ENCODE measurements at places on chromosomes 12 and 14.

DNA sequence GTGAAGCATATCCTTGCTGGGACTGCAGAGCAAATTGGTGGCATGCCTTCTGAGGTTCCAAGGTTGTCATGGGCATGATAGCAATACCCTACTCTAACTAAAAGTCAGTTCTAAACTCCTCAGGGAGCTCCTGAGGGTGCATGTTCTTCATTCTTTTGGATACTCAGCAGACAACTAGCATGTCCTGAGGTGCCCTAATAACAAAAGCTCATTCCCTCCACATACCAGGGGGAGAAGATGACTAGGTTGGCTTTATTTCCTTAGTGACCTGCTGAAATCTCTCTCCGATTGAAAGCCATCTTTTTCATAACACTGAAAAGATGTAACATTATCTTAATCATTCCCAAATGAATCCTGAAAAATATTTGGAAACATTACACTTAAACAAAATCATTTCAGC lies 188.7 kb upstream of the IGF1 start:
- no peak for DNase-seq

DNA sequence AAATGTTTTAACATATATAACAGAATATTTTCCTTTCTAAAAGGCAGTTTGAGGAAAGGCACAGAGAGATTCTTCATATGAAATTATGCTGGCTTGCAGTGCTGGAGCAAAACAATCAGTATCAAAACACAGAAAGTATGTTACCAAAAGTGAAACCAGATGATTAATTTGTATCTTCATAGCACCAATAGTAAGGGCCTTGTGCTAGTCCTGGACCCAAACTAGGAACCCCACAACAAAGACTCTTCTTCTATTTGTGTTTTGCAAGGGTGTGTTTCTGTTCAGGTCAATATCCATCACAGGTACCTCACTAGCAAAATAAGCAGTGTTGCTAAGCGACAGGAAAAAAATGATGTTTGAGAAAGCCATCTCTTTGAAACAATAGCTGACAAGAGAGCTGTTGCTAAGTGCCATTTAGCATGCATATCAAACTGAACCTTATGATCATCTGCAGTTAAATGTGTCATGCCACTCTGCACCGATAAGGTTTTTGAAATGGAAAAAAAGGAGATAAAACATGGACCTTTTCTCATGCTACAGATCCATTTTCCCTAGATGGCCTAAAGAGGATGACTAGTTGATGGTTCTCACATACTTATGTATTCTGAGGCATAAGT lies 196.2 kb upstream of the ALG10 start:
- DNase-seq, result no peak

DNA sequence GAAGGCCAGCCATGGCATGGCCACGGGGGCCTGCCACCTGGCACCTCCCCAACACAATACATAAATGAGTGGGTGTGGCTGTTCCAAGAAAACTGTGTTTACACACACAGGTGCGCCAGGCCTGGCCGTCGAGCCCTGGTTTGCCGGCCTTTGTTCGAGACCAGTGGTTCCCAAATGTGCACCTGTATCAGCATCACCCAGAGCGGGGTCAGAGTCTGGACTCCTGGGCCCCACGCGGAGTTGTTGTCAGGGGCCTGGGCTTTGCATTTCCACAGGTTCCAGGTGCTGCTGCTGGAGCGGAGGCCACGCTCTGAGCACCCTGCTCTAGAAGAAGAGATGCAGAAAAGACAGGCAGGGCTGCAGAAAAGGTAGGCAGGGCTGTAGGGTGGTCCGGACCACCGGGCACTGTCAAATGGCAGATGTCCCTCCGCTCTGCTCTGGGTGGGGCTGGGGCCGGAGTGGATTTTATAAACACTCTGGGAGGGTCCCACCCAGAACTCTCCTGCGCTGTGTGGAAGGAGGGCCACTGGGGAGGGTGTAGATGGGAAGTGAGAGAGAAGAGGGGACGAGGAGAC lies 4.2 kb upstream of the ASPG start:
- no peak for DNase-seq

- no peak for DNase-seq
Measured at GRCh38 chr12:80040075-80040738, 59.1 kb upstream of the OTOGL start.

DNA sequence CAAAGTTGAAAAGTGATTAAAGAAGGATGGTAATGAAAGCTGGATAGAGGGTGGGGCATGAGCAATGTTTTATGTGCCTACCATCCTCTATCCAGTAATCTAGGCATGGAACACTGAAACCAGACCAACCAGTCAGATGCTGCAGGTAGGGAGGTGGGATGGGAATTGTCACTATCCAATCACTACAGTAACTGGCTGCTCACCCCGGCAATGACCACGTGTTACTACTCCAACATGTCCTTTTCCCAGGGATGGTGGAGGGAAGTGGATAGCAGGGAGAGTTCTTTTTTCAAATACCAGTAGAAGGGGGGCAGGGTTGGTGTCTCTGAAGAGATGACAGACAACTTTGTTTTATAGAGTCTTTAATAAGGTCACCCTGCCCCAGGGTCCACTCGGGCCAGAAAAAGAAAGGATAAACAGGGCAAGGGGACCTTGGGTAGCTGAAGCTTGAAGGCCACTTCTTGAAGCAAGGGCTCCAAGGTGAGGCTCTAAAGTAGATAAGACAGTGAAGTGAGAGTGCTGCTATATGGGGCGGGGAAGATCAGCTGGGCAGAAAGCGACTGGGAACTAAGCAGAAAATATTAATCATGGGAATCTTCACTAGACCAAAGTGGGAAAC lies 14.7 kb upstream of the CDH24 start:
- no peak for DNase-seq

- DNase-seq, result no peak
Measured at GRCh38 chr14:104141621-104142091, 3.3 kb downstream of the KIF26A start.

GRCh38 chr12:89235189-89235993 lies 116.9 kb downstream of the DUSP6 start:
- DNase-seq, result no peak

- DNase-seq, result no peak
Measured at GRCh38 chr14:20295067-20295466, 10.7 kb downstream of the TTC5 start.

DNA sequence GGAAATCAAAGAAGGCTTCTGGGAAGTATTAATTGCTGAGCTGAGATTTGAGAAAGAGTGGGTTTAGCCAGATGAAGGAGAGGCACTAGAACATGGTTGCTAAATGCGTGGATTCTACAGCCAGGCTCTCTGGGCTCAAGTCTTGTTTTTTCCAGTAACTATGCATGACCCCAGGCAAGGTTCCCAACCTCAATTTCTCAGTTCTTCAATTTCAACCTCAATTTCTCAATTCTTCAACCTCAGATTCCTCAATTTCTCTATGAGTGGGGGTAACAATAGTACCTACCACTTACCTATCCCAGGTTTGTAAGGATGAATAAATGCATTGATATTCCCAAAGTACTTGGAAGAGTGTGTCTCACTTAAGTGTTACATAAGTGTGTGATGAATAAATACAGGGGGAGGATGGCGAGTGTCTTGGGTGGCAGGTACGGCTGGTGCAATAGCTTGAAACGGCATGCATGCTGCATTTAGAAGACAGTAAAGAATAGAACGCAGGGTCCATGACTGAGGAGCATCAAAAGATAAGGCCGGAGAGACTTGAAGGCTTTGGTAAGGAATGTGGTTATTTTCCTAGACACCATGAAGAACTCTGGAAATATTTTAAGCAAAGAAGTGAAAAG lies 149.1 kb upstream of the ATP2B1 start:
- DNase-seq, result no peak

- DNase-seq, result no peak
Measured at GRCh38 chr12:115440438-115440837, 756.5 kb upstream of the TBX3 start.

GRCh38 chr12:106301241-106301610 lies 1.3 kb upstream of the TCP11L2 start:
- no peak for DNase-seq

GRCh38 chr14:74441113-74441512 lies 15.1 kb upstream of the SYNDIG1L start:
- DNase-seq, result no peak

DNA sequence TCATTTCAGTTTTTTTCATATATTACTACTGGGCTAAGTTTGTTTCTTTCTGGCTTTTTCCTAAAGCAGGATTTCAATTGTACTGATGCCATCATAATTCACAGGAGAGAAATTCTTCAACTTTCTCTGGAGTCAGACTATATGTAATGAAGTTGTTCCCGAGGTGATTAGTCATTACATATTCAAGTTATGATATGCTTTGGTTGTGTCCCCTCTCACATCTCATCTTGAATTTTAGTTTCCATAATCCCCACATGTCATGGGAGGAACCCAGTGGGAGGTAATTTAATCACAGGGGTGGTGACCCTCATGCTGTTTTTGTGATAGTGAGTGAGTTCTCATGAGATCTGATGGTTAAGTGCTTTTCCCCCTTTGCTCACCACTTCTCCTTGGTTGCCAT lies 227.5 kb upstream of the LRIG3 start:
- no peak for DNase-seq

DNA sequence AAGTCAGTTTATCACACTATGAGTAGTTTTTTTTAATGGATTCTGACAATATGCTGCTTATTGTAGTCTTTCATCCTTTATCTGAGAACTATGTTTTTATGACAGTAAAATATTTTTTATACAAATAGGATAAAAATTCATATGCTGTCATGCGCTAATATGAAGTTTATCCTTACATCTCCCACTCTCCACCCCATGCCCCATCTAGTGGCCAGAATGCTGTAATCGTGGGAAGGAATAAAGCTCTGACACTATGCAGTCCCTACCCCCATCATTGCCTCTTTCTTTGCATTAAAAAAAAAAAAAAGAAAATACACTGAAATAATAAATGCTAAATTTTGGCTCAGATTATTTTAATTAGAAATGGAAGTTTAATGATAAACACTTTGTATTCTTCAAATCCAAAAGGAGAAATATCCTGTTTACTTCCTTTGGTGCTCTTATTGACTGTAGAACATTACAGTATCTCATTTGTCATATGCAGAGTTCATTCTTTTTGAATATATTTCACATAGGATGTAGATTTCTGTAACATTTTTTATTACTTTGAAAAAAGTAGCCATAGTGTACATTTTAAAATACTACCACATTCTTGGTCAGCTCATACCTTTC lies 145.9 kb upstream of the SLCO1C1 start:
- no peak for DNase-seq

GRCh38 chr12:98606359-98606988 lies 13.0 kb downstream of the SLC25A3 start:
- no peak for DNase-seq

DNA sequence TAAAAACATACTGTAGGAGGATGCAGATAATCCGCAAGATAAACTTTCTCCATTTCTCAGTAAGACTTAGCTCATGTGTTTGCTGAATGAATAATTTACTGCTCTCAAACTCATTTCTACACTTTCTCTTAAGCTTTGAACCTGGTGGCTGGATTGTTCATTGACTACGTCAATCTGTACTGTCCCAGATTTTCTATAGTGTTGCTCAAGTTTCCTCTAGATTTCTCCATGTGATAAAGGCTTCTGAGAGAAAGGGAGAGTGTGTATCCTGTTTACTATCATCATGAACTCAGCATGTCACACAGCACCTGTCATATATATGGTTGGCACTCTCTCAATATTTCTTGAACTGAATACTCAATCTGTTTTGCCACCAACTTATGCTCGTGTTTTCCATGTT lies 518.0 kb upstream of the TBX3 start:
- DNase-seq, result no peak

DNA sequence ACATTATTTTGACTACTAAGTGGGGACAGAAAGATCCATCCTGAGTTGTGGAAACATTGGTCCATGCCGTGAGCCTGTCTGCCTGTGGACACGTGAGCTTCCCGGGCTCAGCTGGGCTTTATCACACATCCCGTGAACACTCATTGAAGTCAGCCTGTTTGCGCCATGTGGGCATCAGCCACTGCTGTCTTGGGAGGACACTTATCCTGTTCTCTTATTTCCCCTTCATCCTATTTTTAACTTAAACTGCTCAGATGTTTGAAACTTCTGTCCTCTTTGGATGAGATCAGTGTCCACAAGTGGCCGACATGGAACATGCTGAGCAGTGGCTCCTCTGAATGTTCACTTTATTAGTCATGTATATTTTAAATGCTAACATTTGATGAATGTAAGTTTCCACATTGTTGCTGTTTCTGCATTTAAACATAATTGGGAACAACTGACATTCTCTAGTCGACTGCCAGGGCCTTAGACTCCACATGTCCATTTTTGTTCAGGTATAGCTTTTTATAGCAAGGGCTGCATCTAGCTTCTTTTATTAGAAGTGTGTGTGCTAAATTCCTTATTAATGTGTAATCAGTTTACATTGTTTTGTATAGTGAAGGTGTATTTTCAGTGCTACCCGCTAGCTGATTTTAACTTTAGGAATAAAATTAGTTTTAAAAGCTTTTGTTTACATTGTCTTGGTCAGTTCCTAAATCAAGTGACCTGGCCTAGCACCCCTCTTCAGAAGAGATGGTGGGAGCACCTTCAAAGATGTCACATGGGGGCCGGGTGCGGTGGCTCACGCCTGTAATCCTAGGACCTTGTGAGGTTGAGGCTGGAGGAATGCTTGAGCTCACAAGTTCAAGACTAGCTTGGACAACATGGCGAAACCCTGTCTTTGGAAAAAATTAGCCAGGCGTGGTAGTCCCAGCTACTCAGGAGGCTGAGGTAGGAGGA lies 24.0 kb downstream of the RNF34 start:
- DNase-seq, result no peak
